NCI-H526 treated with DMSO at 0.1 percent for 48 hours (cell line): ENCODE measurements at places on chromosomes 3 and 15.

DNA sequence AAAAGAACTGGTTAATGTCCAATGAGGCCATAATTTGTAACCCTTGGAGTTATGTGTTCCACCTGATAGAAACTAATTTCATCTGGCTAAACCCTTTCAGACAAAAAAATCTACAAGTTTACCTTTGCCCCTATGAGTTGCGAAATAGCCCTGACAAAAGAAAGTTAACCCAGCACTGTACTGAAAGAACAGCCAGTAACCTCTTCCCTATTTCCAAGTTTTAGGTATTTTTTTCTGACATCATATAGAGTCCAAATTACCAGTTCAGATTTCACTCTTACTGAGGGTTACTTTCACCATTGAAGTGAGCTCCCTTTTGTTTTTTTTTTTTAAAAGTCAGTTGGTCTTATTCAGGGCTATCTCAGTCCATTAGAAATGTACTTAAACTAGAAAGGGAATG, 42.8 kb upstream of the PTPRG start:
- DNase-seq = no peak

- DNase-seq = no peak
Observed at GRCh38 chr3:51384055-51384725, 901 bp upstream of the MANF start.

- no peak for DNase-seq
Observed at GRCh38 chr3:152328841-152329240, 60.1 kb downstream of the MBNL1 start.

DNA sequence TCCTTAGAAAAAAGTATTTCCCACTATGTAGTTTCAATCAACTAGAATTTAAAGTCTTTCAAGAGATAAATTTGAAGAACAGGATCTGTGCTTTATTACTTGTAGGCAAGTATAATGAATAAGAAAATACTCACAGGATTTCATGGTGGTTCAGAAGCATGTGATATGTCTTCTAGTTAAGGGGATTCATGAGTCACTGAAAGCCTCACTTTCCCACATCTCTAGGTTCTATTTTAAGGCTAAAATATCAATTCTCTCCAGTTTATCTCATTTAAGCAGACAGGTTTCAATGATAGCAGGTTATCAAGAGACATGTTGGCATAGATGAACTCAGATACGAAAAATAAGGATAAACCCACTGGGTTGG, 437.8 kb upstream of the BCHE start:
- DNase-seq = no peak

DNA sequence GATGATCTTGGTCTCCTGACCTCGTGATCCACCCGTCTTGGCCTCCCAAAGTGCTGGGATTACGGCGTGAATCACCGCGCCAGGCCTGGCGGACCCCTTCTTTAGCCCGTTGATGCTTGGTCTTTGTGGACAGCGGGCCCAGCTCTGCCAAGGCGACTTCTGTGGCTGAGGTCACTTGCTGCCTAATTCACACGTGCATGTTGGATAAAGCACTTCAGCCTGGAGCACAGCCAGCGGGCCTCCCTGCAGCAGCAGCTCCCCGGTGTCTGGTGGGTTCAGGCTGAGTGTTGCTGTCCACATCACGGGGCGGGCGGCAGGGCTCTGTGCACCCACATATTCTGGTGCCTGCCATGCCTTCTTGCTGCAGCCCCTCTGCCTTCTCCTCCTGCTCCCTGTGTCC, 88.4 kb downstream of the DGKG start:
- DNase-seq = no peak

DNA sequence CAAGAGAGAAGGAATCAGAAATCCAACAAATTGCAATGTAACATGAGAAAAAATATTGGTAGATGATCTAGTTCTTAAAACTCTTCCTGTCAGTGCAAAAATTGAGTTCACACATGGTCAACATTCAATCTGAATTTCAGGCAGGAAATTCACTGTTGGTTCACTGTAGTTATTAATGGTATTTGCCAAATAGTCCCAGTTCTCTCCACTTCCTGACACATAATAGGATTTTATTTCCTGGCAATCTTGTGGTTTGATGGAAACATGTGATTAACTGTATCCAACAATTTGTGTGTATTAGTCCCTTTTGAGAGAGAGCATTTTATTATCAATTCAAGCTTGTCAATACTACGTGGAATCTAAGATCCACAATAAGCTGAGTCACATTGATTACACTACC, 1103.1 kb downstream of the ROBO2 start:
- DNase-seq = no peak

DNA sequence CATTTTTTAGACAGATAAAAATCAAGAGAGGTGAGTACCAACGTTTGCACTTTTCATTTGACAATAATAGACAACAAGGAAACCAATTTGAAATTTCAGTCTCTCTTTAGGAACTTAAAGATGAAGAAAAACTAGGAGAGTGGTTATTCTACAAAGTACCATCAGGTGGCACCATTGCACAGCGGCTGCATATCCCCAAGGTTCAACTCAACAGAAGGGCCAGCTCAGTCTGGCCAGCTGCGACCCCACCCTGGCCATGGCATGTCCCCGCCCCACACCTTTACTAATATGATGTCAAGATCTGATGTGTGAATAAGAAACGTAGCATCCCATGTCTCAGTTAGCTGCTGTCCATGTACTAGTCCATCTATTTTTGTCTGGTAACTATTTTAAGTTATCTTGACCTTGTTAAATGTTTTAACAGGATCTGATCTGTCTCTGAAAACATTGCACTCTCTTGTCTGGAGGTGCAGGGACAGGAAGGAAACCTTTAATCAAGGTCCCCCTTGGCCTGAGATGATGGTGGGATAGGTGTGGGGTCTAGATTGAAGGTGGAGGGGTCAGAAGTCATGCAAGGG, 35.5 kb upstream of the CGNL1 start:
- peak; percentile 44 for DNase-seq

DNA sequence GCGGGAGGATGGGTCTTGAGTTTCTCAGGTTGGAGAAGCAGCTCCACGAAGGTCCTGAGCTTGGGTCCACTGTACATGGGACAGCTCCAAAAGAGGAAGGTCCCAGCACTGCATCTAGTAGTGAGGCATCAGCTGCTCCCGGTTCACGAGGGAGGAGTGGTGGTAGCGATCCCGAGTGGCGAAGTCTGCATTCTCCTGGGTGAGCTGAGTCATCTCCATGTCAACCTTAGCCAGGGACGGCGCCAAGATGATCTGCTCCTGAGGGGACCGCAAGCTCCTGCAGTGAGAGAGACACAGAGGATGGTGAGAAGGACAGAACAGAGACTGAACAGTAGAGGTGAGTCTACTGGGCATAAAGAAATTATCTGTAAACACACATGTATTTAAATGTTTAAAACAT, 28.0 kb upstream of the HEG1 start:
- DNase-seq = no peak

DNA sequence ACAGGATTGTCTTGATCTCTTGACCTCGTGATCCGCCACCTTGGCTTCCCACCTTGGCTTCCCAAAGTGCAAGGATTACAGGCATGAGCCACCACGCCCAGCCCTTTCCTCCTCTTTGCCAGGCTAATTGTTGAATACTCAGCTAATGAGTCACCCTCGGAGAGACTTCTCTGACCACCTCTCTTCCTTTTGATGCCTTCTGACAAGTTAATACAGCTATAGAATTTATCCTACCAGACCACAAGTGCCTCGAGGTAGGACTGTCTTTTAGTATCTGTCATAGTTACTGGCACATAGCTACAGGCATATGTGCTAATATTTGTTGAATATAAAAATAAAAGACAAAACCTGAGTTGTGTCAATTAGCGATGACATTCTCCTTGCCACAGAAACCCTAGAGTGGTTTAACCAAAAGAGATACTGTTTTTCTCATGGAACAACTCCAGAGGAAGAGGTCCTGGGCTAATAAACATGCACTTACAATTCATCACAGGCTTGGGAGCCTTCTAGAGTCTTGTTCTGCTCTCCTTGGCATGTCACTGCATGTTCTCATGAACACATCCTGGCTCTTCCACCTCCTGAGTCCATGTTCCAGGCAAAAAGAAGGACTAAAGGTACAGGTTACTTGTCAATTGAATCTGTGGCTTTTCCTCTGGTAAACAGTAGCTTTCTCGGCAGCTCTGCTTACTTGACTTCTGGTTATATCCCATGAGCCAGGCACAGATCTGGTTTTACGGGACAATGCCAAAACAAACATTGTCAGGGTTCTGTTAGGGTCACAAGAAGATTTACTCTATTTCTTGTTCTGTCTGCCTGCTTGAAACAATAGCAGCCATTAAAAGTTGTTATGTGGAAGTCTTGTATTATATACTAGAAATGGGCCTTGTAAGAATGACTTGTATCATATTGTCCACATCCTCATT, 332.3 kb downstream of the THSD4 start:
- DNase-seq = no peak
